Kidney (tissue), 22 donors: ENCODE measurements at places on chromosomes 7 and 10. TPM values are rescaled to one million over a fixed set of nuclear protein-coding genes. Genes with fewer than 3 reads are reported as not detected.

Gene ADRA2A
- total RNA-seq = 7.8 TPM

Gene SPDYE2B
- not detected for total RNA-seq

Gene OPN1SW
- total RNA-seq = not detected

Gene GBX1
- total RNA-seq = not detected

Gene IFIT1B
- total RNA-seq = not detected

Gene EPHA1
- total RNA-seq = 22.3 TPM

- DNase-seq = no peak
Measured at GRCh38 chr7:99314504-99314903, 11.2 kb upstream of the ARPC1A start.

GRCh38 chr10:50250096-50250854, 1.0 kb downstream of the ASAH2 start:
- DNase-seq = no peak

DNA sequence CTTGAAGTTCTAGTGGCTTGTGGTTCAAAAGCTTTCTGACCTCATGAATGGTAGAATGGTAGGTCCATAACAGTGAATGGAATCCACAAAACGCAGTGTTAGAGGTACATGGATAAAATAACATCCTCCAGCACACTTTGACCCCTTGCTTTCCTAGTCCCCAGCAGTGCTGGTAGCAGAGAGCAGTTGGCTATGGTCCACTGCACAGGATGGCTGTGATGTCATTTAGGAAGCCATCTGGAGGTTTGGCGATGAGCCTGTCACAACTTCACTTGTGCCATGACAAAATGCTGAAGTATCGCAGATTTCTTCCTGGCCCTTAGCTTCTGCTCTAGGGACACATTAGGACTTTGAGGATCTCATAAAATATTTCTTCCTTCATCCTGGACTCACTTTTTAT, 300.0 kb upstream of the FZD8 start:
- no peak for DNase-seq

DNA sequence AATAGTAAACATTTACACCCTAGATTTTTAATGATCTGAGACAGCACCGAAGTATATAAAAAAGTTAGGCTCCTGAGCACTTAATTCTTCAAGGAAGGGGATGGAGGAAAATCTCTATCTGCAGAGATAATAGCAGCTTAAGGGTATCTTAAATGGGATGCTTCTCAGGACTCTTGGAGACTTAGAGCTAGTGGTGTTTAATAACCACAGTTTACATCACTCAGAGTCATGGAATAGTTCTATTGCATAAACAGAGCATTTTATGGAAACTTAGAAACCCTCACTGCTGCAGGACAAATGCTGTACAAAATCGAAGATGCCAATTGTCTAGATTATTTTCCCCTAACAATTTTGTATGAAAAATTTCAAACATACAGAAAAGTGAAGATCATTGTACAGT, 398.9 kb upstream of the GALNT17 start:
- DNase-seq = no peak

Gene TUBAL3
- total RNA-seq = 0.44 TPM

DNA sequence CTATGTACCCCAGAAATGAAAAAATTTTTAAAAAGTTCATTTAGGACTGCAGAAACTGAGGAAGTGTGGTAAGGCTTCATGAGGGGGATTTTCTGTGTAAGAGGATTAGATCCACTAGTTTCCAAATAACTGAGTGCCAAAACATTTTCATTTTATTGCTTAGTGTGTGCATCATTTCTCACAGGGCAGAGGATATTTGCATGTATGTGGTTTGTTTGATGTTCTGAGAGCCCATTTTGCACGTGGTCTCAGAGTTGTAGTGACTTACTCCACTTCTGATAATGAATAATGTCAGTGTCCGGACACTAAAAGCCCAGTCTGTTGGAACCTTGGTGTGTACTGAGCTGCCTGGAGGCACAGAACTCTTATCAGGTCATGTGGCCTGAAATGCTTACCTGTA, 299.9 kb downstream of the AUTS2 start:
- no peak for DNase-seq

- DNase-seq = no peak
Measured at GRCh38 chr7:53095731-53096501, 60.5 kb downstream of the POM121L12 start.

DNA sequence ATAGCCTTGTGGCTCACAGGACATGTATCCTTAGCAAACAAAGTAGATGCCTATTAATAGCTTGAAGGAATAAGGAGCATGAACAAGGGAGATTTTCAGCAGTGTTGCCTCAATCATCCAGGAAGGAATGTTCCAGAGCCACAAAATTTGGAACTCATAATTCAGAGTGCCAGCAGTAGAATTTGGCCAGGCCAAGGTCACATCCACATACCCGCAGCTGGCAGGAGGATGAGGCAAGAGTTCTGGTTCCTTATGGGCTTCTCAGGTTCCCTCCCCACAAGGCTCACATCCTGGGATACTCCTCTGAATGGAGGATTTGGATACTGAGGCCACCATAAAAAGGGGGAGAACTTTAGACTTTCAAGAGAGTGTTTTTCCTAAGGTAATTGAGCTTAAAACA, 45.8 kb downstream of the SUFU start:
- no peak for DNase-seq

- no peak for DNase-seq
Measured at GRCh38 chr10:71742301-71743088, 22.9 kb upstream of the C10orf105 start.

DNA sequence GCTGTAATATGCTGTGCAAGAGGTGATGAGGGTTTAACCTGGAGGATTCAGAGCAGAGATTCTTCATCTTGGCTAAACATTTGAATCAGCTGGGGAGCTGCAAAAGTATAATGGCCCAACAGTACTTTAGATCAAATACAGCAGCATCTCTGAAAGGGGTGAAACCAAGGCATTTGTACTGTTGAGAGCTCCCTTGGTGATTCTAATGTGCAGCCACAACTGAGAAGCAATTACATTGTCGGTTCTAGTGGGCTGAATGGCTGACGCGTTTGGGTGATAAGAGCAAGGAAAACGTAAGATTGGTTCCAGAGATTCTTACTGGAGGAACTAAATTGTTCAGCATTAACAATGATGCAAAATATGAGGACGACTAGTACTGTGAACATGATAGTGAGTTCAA, 269.7 kb downstream of the AGMO start:
- DNase-seq = no peak

- DNase-seq = no peak
Measured at GRCh38 chr10:65796472-65796871, 1129.4 kb upstream of the LRRTM3 start.

GRCh38 chr7:24863626-24864025, 106.4 kb upstream of the GSDME start:
- DNase-seq = no peak

Gene NYAP1
- 0.41 TPM for total RNA-seq

DNA sequence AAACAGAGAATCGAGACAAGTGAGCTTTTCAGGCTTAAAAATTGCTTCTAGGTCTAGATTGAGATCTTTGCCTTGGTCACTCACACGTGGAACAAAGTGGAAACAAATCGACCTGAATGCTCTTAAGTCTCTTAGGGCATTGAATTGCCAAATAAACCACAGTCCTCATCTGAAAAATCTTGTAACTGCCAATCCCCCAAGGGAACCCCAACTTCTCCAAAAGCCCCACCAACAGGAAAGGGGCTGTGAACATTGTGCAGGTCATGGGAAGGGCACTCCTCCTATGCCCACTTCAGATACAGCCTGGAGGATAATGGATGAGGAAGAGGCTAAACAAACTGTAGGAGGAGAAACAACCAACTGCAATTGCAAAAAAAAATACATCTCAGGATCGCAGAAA, 91.3 kb downstream of the DGKI start:
- no peak for DNase-seq
